IMR-90 (cell line): ENCODE measurements at places on chromosomes 4 and X. TPM values are rescaled to one million over a fixed set of nuclear protein-coding genes. Genes with fewer than 3 reads are reported as not detected.

GRCh38 chrX:16251782-16252181 is 84.5 kb downstream of the MAGEB17 start:
- no peak for DNase-seq

DNA sequence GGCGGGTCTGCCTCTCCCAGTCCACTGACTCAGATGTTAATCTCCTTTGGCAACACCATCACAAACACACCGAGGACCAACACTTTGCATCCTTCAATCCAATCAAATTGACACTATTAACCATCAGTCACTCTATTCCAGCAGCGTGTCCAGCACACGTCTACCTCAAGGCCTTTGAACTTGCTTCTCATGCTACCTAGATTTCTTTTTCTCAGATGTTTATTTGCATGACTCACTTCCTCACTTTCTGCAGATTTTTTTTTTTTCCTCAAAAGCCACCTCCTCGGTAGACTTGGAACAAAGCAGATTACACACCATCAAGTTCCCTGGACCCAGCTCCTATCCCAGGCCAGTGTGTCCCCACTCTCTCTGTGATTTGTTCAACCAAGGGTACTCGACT is 49.5 kb downstream of the SUPT20HL2 start:
- DNase-seq: peak; percentile 13

- no peak for DNase-seq
These were observed 121.6 kb upstream of the PUDP start for GRCh38 chrX:7269589-7269988.

GRCh38 chrX:78168065-78168464 is 28.6 kb upstream of the TAF9B start:
- DNase-seq: no peak

DNA sequence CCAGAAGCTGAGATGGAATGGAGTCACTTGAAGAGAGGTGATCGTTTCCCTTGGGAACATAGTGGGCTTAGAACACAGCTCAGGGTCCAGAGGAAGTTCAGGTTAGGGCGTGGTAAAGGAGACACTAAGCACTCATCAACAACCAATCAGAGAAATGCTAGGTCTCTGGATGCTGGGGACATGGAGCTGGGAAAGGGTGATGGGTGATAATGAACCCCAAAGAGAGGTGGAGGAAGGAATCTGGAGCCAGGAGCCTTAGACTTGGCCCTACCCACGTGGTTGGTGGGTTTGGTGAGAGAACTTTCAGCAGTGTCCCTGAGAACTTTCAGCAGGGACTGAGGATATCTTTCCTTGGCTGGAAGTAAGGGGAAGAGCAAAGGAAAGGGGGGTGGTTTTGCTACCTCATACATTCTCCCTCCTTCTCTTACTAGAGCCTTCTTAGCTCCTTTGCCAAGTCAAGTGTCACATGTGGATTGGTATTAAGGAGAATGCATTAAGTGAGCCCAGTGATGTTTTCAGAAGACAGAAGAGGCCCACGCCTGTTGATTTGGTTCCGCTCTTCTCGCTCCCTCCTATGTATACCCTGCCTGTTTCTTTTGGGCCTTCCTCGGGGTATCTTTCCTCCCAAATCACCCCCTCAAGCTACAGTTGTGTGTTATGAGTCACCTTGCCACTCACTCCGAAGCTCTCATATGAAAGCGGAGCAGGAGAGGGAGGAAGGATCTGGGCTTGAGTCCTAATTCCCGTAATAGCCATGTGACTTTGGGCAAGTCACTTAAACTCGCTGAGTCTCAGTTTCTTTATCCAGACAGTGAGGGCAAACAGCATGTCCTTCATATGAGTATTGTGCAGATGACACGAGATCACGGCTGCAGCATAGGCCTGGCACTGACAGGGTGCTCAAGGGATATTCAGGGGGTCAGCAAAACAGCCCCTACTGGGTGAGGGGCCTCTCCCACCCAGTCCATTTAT is 63.1 kb downstream of the TSC22D3 start:
- DNase-seq: peak; percentile 21

DNA sequence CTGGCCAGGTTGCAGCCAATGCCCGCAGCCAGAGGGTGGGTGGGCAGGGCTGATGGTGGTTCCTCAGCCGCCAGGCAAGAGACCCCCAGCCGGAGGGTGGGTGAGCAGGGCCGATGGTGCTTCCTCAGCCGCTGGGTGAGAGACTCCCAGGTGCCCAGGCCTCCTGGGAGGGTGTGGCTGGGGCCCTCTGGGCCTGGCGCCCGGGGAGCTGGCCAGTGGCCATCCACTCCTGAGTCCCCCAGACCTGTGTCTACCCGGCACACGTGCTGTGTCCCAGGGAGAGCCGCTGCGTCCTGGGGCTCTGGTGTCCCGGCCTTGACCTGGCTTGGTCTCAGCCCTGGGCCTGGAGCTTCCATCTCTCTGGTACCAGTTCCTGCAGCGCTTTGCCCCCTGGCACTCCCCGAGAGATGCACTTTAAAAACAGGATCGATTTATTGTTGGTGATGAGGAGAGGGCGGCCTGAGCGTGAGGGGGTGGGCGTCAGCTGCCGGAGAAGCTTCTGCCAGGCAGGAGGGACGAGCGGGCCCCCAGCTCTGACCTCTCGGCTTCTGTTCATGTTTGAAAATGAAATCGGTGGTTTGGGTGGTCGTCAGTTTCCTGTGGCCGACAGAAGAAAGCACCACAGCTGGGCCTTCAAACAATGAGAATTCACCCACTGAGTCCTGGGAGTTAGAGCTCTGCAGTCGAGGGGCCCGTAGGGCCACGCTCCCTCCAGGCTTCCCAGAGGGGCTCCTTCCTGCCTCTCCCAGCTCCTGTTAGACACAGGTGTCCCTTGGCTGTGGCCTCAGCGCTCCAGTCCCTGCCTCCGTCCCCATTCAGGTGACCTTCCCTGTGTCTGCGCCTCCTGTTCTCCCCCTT is 6.5 kb downstream of the DOK7 start:
- no peak for DNase-seq

- no peak for DNase-seq
These were observed 15.9 kb downstream of the ACOT9 start for GRCh38 chrX:23727206-23727605.

DNA sequence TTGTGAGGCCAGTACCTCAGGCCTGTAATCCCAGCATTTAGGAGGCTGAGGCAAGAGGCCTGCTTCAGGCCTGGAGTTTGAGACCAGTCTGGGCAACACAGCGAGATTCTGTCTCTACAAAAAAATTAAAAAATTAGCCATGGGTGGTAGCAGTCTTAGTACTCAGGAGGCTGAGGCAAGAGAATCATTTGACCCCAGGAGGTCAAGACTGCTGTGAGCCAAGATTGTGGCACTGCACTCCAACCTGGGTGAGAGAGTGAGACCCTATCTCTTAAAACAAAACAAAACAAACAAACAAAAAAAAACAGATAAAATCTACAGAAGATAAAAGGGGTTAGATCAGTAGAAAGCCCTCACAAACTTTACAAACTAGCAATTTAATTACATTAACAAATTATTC is 80.7 kb downstream of the MAB21L2 start:
- no peak for DNase-seq

- no peak for DNase-seq
These were observed 34.1 kb upstream of the RPS6KA3 start for GRCh38 chrX:20300822-20301221.

GRCh38 chrX:67574696-67575095 is 30.9 kb downstream of the AR start:
- no peak for DNase-seq

GRCh38 chr4:166846939-166847338 is 387.4 kb downstream of the SPOCK3 start:
- no peak for DNase-seq

- peak; percentile 33 for DNase-seq
These were observed 232.8 kb upstream of the HDX start for GRCh38 chrX:84735025-84735424.

- no peak for DNase-seq
These were observed 146.5 kb downstream of the SPANXN1 start for GRCh38 chrX:145393702-145394235.

GRCh38 chr4:99457270-99457669 is 22.1 kb upstream of the ADH7 start:
- DNase-seq: no peak

DNA sequence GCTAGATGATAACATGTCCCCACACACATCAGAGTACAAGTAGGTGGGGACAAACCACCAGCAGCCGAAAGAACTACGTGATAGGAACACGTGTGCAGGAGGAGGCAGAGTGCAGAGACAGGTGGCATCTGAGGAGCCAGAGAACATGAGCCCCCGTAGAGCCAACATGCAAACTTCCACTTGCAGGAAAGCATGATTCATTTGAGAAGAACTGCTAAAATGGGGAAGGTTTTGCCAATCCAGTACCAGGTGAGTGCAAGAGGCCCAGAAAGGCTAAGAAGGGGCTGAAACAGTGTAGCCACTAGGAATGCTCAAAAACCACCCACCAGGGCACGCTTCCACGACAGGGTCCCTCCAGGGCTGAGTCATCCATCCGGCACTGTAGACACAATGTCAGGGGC is 149.8 kb upstream of the TENM3 start:
- no peak for DNase-seq

- no peak for DNase-seq
These were observed 221.6 kb upstream of the SPANXN4 start for GRCh38 chrX:142804085-142804484.

GRCh38 chrX:8845469-8845868 is 44.3 kb upstream of the FAM9A start:
- DNase-seq: no peak

DNA sequence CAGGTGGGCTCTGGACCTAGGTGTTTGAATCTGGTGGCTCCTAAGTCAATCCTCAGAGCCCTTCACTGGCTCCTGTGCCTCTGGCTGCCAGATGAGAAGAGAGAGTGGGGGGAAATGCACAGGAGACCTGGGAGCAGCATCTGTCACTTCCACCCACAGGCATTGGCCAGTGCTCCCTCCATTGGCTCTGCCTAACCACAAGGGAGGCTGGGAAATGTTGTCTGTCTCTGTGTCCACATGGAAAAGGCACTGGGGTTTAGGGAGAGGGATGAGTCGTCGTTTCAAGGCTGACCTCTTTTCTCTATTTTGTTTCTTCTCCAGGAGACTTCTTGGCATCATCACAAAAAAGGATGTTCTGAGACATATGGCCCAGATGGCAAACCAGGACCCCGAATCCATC is 76.4 kb downstream of the CLCN4 start:
- DNase-seq: peak; percentile 65

DNA sequence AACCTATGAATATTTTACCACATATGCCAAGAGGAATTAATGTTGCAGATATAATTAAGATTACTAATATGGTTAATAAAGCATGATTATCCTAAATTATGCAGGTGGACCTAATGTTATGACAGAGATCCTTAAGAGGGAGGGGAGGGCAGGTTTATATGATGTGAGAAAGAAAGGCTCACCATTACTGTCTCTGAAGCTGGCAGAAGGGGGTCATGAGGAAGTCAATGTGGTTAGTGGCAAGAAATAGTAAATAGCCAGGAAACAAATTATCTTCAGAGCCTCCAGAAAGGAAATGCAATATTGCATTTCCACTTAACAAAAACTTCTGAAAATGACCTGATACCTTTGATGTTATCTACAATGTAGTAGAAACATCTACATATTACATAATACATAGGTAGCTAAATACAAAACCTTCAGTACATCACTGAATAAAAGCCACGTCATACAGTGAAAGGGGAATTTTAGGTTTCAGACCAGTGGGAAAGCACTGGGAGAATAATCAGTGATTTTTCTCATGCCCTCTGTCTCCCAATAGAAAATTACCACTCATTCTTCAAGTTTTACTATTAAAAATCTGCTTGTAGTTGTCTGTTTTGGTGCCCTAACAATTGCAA is 609.2 kb downstream of the SPOCK3 start:
- DNase-seq: no peak

GRCh38 chrX:110541266-110541665 is 182.6 kb downstream of the RTL9 start:
- DNase-seq: no peak

GRCh38 chrX:121322159-121322558 is 274.7 kb downstream of the GLUD2 start:
- DNase-seq: no peak

- DNase-seq: no peak
These were observed 201.8 kb downstream of the SLC39A8 start for GRCh38 chr4:102143433-102143832.

DNA sequence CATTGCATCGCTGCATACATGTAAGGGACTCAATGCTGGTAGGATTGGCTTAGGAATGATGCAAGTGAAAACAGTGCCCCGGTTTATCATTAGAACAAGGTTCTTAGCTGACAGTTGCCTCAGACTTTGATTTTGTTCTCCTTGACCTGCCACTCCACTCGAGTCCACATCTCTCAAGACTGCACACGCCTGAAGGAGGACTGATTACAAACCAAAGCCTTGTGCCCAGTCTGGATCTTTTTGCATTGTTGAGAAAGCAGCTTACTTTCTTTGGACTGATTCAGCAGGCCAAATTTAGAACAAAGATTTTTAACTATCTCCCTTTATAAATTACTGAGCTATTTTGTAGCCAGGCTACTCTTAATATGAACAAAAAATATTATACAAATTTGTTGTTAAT is 125.6 kb downstream of the PTTG2 start:
- DNase-seq: no peak

The IL3RA gene
- total RNA-seq: not detected in 2 replicates

The NUDT11 gene
- total RNA-seq: 13.8 and 19.2 TPM in 2 replicates

The ARL13A gene
- total RNA-seq: not detected in 2 replicates

The KIAA1210 gene
- not detected in 2 replicates for total RNA-seq

The CFP gene
- total RNA-seq: under 0.01 TPM in 2 replicates

The MAML3 gene
- total RNA-seq: 0.90 and 1.1 TPM in 2 replicates

The GSPT2 gene
- total RNA-seq: 5.9 and 8.3 TPM in 2 replicates

The HTN3 gene
- total RNA-seq: not detected in 2 replicates

The MMRN1 gene
- not detected in 2 replicates for total RNA-seq

The VSIG4 gene
- total RNA-seq: not detected in 2 replicates

The PDLIM3 gene
- 8.9 and 11.7 TPM in 2 replicates for total RNA-seq

The SAT1 gene
- 55.9 and 112 TPM in 2 replicates for total RNA-seq

The MAGED4 gene
- total RNA-seq: 9.9 and 13.6 TPM in 2 replicates

The FAM241A gene
- total RNA-seq: under 0.01 and 0.28 TPM in 2 replicates

The GABRE gene
- total RNA-seq: 1.3 and 1.9 TPM in 2 replicates
